Cerebellar nuclear complex (tissue), 1 donor: ENCODE measurements at places on chromosomes 2 and 18.

- no peak for DNase-seq
These were observed 20.2 kb upstream of the POLE4 start for GRCh38 chr2:74938264-74938663.

- DNase-seq, result no peak
These were observed 6.3 kb downstream of the SGPP2 start for GRCh38 chr2:222430681-222431080.

DNA sequence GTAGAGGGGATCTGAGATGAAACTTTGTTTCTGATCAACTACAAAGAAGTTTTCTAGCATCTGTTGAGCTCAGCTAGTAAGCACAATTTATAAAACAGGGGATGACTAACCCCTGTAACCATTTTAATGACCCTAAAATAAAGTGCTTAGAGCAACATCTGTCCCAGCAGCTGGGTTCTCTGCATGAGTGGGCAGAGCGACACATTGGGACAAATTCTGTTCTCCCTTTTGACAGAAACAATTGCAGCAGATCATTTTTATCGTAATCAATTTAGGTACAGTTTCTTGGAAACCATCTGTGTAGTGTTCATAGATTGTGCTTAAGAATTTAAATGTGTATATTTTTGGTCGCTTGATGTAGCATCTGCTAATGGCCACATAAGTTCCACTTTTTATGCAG is 678.0 kb downstream of the RNF144A start:
- no peak for DNase-seq

GRCh38 chr2:128357506-128358370 is 39.1 kb upstream of the HS6ST1 start:
- no peak for DNase-seq

GRCh38 chr2:156896294-156896693 is 361.2 kb upstream of the GALNT5 start:
- no peak for DNase-seq

GRCh38 chr18:42414756-42415454 is 459.9 kb downstream of the PIK3C3 start:
- no peak for DNase-seq

DNA sequence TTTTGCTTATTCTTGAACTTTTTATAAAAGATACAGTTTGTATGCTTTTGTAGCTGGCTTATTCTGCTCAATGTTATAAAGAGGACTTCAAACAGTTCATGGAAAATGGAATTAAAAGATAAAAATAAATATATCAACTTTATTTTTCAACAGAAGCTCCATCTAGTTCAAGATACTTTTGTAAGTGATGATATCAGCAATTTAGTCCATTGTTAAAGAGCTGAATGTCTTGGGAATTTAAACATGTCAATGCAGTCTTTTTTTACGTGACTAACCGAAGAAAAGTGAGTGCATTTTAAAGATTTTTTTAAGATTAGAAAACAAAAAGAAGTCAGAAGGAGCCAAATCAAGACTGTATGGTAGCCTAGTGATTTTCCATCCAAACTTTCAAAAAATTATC is 85.4 kb upstream of the CHST9 start:
- no peak for DNase-seq

DNA sequence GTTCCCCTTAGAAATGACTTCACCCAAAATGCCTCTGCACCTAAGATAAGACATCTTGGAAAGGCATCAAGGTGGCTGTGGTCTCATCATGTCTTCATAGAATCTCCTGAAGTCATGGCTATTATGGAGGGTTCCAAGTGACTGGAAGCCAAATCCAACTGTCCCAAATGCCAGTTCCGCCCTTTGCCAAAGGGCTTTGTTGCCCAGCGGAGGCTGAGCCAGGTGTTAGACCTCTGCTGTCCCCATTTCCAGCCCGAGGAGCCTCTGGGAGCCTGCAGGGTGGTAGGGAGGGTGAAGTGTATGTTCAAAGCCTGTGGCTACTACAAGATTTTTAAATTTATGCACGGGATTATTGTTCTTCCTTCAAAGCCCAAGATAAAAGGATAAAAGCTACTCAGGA is 25.7 kb downstream of the RHOB start:
- DNase-seq, result no peak

GRCh38 chr2:3754280-3754679 is 50.9 kb downstream of the DCDC2C start:
- no peak for DNase-seq

DNA sequence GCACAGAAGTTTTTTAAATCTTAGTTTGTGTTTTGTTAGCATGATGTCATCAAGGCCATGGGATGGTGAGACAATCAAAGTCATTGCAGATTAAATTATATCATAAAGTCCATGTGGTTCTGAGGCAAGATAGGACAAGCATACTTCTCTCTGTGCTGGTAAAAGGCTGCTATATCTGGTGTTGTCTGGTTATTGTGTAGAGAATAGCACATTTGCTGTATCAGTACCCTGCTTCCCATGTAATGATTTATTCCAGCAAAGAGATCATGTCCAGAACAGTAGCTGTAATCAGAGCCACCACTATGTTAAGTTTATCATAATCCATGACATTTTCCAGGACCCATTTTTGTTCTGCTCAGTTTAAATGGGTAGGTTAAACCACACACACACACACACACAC is 123.0 kb downstream of the TTC27 start:
- no peak for DNase-seq

DNA sequence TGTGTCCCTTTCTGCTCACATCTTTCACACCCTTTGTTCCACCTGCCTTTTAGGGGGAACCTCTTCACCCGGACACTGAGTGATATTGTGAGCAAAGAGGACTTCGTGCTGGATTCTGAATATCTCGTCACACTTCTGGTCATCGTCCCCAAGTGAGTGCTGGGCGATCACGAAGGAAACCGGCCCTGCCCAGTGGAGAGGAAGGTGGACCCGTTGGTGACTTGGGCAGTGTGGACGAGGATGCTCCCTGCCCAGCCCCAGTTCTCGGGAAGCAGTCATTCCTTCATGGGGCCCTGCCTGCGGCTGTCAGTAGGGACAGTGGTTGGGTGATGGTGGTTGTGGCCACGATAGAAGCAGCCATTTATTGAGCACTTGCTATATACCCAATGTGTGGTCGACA is 40.8 kb downstream of the PDIA6 start:
- DNase-seq, result no peak

DNA sequence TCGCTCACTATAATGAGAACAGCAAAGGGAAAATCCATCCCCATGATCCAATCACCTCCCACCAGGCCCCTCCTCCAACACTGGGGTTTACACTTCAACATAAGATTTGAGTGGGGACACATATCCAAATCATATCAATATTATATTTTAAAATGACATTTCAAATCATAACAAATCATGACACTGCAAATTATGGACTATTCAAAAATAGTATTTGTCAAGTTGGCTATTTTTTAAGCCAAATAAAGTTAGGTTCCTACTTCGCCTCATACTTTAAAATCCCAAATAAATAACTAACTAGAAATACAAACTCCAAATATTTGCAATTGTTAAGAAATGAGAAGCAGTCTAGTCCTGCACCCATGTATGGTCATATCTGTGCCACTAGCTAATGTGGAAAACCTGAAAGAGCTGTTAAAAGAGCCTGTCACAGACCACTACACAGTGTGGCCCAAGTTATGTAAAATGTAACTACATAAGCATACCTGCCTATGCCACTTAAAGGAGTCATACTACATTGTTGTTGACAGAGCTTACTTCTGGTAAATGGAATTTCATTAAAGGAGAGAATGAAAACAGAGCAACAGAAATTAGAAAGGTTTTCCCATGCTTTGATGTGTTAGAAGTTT is 334.7 kb upstream of the GULP1 start:
- DNase-seq, result no peak

GRCh38 chr2:215010390-215010789 is 128.0 kb downstream of the ABCA12 start:
- DNase-seq, result no peak

- DNase-seq, result no peak
These were observed 340.0 kb upstream of the MEX3C start for GRCh38 chr18:51537487-51537886.

GRCh38 chr18:7923105-7923504 is 356.0 kb downstream of the PTPRM start:
- DNase-seq, result no peak

GRCh38 chr2:222545823-222546795 is 109.8 kb downstream of the FARSB start:
- no peak for DNase-seq

GRCh38 chr18:57243624-57244179 is 96.8 kb downstream of the BOD1L2 start:
- no peak for DNase-seq

DNA sequence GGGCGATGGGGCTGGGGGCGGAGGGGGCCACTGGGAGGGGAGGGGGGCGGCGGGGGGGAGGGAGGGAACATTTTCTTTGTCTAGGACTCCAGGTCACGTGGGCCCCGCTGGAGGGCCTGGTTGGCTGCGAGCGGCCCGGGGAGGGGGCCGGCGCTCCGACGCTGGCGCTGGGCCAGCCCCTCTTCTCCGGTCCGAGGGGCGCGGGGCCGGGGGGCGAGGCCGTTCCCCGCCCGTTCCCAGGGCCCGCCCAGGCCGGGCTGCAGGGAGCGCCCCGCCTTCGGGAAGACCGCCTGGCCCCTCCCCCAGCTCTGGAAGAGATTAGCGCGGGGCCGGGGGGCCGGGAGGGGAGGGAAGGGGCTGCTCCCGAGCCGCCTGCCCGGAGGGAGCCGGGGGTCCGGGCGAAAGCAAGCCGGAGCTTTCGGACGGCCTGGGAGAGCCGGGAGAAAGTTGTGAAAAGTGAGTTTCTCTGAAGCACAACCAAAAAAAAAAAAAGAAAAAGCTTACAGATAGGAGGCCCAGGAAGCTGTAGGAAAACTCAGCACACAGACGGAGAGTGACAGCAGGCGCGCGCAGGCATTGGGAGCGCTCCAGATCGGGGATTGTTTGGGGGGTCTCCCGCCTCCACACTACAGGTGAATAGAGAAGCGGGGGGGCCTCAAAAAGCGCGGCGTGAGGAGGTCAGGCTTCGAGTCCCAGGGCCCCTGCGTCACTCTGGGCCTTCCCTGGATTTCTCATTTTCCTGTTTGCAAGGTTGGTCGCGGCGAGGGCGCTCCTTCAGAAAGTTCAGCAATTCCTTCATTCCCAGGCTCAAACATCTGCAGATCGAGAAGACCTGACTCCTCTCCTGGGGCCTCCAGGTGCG is 84.1 kb upstream of the POMC start:
- no peak for DNase-seq

DNA sequence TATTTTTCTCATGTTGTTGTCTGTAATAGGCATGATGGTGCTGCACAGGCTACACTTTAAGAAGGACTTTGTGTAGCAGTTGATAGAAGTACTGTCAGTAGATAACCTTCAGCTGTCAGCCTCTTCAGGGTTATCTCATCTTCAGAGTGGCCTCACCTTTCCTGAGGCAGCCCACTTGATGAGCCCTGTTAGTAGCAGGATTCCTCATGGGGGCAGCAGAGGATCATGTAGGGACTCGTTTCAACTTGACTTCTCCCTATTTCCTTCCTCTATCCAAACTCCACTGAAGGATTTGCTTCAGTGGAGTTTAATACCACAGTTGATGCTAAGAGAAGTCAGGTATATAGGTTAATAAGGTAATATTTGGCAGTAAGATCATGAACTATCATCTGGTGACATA is 530.3 kb upstream of the FSIP2 start:
- DNase-seq, result no peak

- no peak for DNase-seq
These were observed 424.0 kb downstream of the RND3 start for GRCh38 chr2:150063432-150063889.

GRCh38 chr2:158567208-158567607 is 110.5 kb downstream of the PKP4 start:
- no peak for DNase-seq

GRCh38 chr2:46131-46470 is 204 bp downstream of the FAM110C start:
- no peak for DNase-seq

- no peak for DNase-seq
These were observed 2.0 kb upstream of the CYP26B1 start for GRCh38 chr2:72149556-72150156.

DNA sequence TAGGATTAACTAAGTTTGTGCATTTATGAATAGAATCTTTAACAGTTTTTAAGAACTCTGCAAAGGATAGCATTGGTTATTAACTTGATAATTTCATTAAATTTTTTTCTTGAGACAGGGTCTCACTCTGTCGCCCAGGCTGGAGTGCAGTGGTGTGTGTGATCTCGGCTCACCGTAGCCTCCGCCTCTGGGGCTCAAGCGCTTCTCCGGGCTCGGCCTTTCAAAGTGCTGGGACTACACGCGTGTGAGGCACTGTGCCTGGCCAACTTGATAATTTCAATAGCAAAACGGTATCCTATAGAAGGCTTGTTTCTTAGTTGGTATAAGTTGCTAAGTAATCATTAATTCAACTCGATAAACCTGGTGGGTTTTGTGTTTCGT is 38.0 kb downstream of the ADNP2 start:
- DNase-seq, result no peak

- DNase-seq, result no peak
These were observed 32.6 kb upstream of the B3GNT2 start for GRCh38 chr2:62163106-62163831.

DNA sequence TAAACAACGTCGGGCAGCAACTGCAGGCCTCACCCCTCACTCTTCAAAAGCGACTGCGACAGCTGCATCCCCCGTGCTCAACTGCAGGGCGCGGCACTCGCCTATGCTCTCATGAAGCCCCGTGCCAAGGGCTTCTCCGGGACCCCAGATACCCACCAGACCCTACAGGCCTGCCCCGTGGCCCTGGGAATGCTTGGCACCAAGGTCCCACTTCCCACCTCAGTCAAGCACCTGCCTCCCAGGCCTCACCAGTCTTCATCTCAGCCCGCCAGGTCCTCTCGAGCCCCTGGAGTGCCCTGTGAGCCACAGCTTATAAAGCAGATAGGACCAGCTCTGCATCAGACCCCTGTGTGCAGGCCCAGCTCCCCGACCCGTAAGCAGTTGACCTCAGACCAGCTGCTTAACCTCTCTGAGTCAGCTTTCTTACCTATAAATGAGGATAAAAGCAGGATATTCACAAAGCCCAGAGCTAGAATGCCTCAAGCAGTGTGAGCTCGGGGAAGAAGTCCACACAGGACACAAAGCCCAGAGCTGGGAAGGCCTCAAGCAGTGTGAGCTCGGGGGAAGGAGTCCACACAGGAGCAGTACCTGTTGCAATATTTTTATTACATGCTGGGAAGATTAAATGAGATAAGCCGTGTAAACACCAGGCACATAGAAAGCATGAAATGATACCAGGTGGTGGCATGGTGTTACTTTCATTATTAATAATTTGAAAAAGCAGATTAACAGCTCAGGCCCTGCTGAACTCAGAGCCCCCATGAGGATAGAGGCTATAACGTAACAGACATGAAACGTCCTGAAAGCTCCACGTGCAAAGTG is 96.9 kb downstream of the HDAC4 start:
- DNase-seq, result no peak

DNA sequence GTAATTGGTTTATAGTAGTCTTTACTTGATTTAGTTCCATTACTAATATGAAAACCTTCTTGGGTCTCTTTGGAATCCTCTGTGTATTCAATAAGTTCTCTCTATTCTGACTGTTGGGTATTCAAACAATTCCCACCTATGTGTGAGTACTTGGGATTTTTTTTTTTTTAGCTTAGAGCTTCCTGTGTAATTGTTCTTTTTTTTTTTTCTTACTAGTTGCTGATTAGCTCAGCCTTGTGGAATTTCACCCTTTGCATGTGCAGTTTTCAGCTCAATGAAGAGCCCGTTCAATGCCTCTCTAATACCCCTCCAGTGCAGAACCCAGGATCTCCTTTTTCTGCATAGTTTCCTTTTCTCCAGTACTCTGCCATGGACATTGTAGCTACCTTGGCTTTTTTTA is 339.1 kb upstream of the GALNT5 start:
- DNase-seq, result no peak

GRCh38 chr2:112640800-112641675 is 4.7 kb upstream of the SLC20A1 start:
- DNase-seq, result no peak
